Ascending aorta (tissue), 2 donors: ENCODE measurements at places on chromosomes 5 and 9. TPM values are rescaled to one million over a fixed set of nuclear protein-coding genes. Genes with fewer than 3 reads are reported as not detected.

ANKRD34B gene
- not detected for total RNA-seq

CDC26 gene
- total RNA-seq = 1.2 TPM

KCNN2 gene
- 10.0 TPM for total RNA-seq

GRIN3A gene
- not detected for total RNA-seq

PCDHB14 gene
- 10.6 TPM for total RNA-seq

CDH6 gene
- total RNA-seq = 6.5 TPM

PRSS3 gene
- not detected for total RNA-seq

ORM2 gene
- 0.64 TPM for total RNA-seq

PCDHGA8 gene
- 3.2 TPM for total RNA-seq

DNA sequence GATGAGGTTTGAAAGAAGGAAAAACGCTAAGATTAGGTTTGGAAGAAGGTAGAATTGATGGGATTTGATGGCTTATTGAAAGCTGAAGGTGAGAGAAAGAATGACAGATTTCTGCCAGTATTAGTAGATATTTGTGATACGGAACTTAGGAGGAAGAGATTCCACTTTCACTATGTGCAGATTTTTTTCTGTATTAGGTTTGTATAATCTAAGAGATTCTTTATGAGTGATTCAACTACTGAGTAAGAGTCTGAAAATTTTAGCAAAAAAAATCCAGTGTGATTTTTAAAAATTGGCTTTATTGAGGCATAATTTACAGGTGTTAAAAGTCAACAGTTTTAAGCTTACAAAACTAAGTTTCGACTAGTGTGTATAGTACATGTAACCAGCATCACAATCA is 54.1 kb downstream of the AP3S1 start:
- DNase-seq = no peak
- no peaks in the 10 kb centered on the region for H3K36me3 ChIP-seq
- no peak overlapping the region for H3K27ac ChIP-seq
- no peak overlapping the region for H3K4me3 ChIP-seq

DNA sequence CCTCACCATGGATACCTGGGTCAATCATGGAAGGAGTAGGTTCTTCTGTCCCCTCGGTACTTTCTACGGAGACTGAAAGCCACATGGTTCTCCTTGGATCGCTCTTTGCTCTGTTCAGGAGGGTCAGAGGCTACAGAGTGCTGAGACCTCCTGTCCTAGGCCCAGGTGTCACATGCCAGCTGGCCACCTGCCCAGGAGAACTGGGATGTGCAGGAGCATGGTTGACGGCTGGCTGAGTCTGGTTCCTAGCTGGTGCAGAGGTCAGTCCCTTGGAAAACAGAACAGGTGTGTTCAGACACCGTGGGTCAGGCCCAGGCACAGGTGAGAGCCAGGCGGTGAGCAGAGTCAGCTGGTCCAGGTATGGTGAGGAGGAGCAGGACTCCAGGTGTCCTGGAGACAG is 416.3 kb downstream of the IRX1 start:
- no peaks in the 10 kb centered on the region for H3K27me3 ChIP-seq
- H3K27ac ChIP-seq = no peak overlapping the region
- no peak for DNase-seq
- H3K4me1 ChIP-seq = no peaks in the 10 kb centered on the region
- no peak overlapping the region for H3K4me3 ChIP-seq
- no peaks in the 10 kb centered on the region for H3K36me3 ChIP-seq

GRCh38 chr9:126354887-126355770 is 28.5 kb downstream of the MVB12B start:
- H3K36me3 ChIP-seq = no peaks in the 10 kb centered on the region
- no peak overlapping the region for H3K27ac ChIP-seq
- no peak overlapping the region for H3K4me3 ChIP-seq
- H3K27me3 ChIP-seq = no peaks in the 10 kb centered on the region
- H3K4me1 ChIP-seq = no peaks in the 10 kb centered on the region

DNA sequence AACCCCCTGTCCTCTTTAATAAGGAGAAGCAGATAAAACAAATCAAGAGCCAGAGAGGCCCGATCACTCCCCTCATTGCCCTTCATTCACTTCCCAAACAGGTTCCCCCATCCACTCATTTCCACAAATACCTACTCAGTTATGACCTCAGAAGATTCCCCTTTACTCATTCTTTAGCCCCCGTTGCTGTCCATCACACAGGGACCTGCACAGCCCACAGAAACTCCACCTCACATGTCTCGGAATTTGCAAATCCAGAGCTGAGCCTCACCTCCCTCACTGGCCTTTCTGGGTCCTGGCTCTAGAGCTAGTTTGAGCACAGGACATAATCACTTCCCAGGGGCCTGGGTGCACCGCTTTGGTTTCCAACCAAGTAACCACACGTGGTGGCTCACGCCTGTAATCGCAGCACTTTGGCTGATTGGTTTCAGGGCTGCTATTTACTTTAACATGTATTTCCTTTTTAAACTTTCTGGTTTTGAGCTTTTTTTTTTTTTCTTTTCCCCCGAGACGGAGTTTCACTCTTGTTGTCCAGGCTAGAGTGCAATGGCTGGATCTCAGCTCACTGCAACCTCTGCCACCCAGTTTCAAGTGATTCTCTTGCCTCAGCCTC is 17.8 kb downstream of the ATP6V0E1 start:
- no peak overlapping the region for H3K27ac ChIP-seq
- DNase-seq = no peak
- H3K36me3 ChIP-seq = peaks cover 15% of the 10 kb centered on the region
- no peak overlapping the region for H3K4me3 ChIP-seq
- no peaks in the 10 kb centered on the region for H3K27me3 ChIP-seq
- H3K4me1 ChIP-seq = peaks cover 8% of the 10 kb centered on the region

- no peak overlapping the region for H3K27ac ChIP-seq
- no peaks in the 10 kb centered on the region for H3K4me1 ChIP-seq
- H3K4me3 ChIP-seq = no peak overlapping the region
- H3K36me3 ChIP-seq = no peaks in the 10 kb centered on the region
- DNase-seq = no peak
These were observed 207.3 kb downstream of the CD180 start for GRCh38 chr5:66989286-66989685.

GRCh38 chr9:61673664-61674381 is 484.0 kb downstream of the SPATA31A7 start:
- H3K27ac ChIP-seq = no peak overlapping the region
- no peak overlapping the region for H3K4me3 ChIP-seq
- no peaks in the 10 kb centered on the region for H3K4me1 ChIP-seq

DNA sequence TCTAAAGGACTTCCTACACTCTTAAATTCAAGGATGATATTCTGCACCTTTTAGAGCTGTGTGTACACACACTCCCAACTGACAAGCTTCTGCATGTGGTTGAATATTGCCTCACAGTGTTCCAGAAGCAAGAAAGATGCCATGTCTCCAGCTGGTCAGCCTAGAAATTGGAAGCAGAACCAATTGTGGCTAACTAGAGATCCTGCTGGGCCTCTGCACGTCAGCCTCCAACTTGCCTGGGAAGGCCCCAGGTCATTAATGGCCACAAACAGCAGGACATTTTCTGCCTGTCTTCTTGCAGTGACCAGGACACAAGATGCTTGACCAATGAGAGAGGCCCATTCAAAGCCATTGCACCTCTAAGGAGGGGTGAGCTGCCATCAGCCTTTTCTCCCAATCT is 571.9 kb upstream of the BRINP1 start:
- no peak overlapping the region for H3K27ac ChIP-seq
- H3K27me3 ChIP-seq = no peaks in the 10 kb centered on the region
- H3K4me3 ChIP-seq = no peak overlapping the region
- no peaks in the 10 kb centered on the region for H3K36me3 ChIP-seq

- no peaks in the 10 kb centered on the region for H3K36me3 ChIP-seq
- no peak for DNase-seq
- no peaks in the 10 kb centered on the region for H3K27me3 ChIP-seq
- H3K4me3 ChIP-seq = no peak overlapping the region
These were observed 90.5 kb downstream of the NRG2 start for GRCh38 chr5:139952574-139952973.

GRCh38 chr5:98524773-98525172 is 248.7 kb upstream of the RGMB start:
- H3K27ac ChIP-seq = no peak overlapping the region
- no peaks in the 10 kb centered on the region for H3K27me3 ChIP-seq

GRCh38 chr5:131814990-131815389 is 18.2 kb upstream of the FNIP1 start:
- no peaks in the 10 kb centered on the region for H3K36me3 ChIP-seq
- H3K4me3 ChIP-seq = no peak overlapping the region
- no peak overlapping the region for H3K27ac ChIP-seq
- no peak for DNase-seq
- H3K4me1 ChIP-seq = peaks cover 4% of the 10 kb centered on the region

DNA sequence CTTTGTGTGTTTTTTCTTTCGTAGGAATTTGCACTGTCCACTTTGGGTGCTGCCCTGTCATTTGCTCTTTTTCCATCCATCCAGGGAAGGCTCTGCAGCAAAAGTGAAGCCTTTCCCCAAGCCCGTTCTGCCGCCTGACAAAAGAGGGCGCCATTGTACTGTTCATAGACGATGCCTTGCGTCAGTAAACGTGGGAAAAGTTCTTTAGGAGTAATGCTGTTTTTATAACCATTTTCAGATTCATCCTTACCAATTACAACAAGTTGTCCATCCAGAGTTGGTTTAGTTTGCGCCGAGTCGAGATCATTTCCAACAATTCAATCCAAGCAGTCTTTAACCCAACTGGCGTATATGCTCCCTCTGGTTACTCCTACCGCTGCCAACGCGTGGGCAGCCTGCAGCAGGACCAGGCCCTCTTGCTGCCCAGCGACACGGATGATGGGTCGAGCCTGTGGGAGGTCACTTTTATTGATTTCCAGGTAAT is 34.3 kb upstream of the RPS23 start:
- H3K4me1 ChIP-seq = peaks cover 9% of the 10 kb centered on the region
- peak overlapping the region; percentile 61 for H3K27ac ChIP-seq
- peak overlapping the region; percentile 30 for H3K4me3 ChIP-seq
- H3K27me3 ChIP-seq = no peaks in the 10 kb centered on the region
- no peaks in the 10 kb centered on the region for H3K36me3 ChIP-seq
- DNase-seq = peak; percentile 87

GRCh38 chr5:35854248-35854647 is 2.4 kb upstream of the IL7R start:
- DNase-seq = no peak
- H3K27me3 ChIP-seq = no peaks in the 10 kb centered on the region
- H3K4me1 ChIP-seq = no peaks in the 10 kb centered on the region
- H3K4me3 ChIP-seq = no peak overlapping the region
- no peak overlapping the region for H3K27ac ChIP-seq
- no peaks in the 10 kb centered on the region for H3K36me3 ChIP-seq

DNA sequence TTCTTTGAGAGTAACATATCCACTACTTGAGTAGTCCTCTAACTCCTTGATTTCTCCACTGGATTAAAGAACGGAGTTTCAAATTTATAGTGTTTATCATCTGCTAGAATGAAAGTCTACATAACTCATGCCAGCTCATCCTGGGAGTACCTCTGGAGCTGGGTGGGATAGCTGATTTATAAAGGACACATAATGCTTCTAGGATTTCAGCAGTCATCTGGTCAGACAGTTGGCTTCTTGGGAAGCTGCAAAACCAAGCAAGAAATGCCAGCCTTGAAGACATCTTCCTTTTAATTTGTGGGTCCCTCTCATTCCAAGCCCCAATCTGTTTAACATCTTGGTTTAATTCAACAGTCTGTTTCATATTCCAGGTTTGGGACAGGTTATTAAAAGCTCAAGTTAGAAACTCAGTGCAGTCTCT is 3.2 kb downstream of the GALNT10 start:
- peaks cover 3% of the 10 kb centered on the region for H3K36me3 ChIP-seq
- no peak for DNase-seq
- no peak overlapping the region for H3K4me3 ChIP-seq
- peak overlapping the region; percentile 8 for H3K27ac ChIP-seq
- peaks cover 28% of the 10 kb centered on the region for H3K4me1 ChIP-seq

DNA sequence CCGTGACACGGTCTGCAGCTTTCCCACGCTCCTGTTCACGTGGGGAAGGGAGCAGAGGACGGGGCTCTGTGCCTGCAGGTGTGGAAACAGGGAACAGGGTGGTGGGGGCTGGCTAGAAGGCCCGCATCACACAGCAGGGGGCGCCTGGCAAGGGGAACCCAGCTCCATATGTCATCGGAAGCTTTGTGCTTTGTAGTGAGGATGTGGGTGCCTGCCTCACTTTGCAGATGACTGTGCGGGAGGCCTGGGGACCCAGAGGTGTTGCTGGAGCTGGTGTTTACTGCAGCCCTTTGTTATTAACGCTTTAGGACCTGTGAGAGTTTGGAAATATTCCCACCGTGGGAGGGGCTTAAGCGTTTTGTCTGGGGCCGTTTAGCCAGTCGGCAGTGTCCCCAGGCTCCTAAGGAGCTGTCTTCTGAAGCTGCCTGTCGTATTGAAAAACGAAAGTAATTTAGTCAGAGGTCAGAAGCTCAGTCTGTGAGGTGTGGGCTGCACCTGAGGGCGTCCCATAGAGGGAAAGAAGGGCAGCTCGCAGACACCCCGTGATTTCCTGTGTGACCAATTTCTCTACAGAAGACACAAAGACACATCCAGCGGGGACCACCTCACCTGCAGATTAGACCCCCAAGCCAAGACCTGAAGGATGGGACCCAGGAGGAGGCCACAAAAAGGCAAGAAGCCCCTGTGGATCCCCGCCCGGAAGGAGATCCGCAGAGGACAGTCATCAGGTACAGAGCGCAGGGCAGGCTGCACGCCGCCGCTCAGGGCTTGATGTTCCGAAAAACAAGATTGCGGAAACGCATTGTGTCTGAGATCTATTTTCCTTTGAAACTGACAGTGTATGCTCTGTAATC is 9.1 kb downstream of the MAN1B1 start:
- H3K36me3 ChIP-seq = peaks cover 36% of the 10 kb centered on the region
- H3K27me3 ChIP-seq = no peaks in the 10 kb centered on the region
- no peak overlapping the region for H3K27ac ChIP-seq
- no peaks in the 10 kb centered on the region for H3K4me1 ChIP-seq
- DNase-seq = no peak
- no peak overlapping the region for H3K4me3 ChIP-seq

DNA sequence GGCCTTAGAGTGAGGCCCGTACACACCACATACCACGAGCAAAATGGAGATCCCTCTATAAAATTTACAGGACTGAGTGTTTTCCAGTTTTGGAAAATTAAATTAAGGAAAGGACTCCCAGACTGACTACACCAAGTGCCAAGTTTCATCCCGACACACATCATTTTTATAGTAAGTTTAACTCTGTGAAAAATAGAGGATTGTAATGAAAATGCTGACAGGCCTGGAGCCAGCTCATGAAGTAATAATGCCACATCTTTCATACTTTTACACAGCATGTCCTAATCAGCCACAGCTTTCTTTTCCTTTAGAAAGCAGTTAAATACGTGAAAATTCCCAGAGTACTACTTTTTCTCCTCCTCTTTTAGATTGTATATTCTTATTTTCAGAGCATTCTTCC is 169.2 kb downstream of the SAXO1 start:
- H3K4me1 ChIP-seq = no peaks in the 10 kb centered on the region
- H3K27me3 ChIP-seq = no peaks in the 10 kb centered on the region
- H3K4me3 ChIP-seq = no peak overlapping the region
- no peak for DNase-seq
- no peaks in the 10 kb centered on the region for H3K36me3 ChIP-seq
- H3K27ac ChIP-seq = peak overlapping the region; percentile 71

- H3K4me3 ChIP-seq = no peak overlapping the region
- H3K36me3 ChIP-seq = no peaks in the 10 kb centered on the region
- H3K27me3 ChIP-seq = no peaks in the 10 kb centered on the region
- no peak overlapping the region for H3K27ac ChIP-seq
- no peak for DNase-seq
These were observed 69.8 kb upstream of the BASP1 start for GRCh38 chr5:17147617-17148016.

- H3K27ac ChIP-seq = no peak overlapping the region
- no peaks in the 10 kb centered on the region for H3K4me1 ChIP-seq
- no peaks in the 10 kb centered on the region for H3K36me3 ChIP-seq
- no peaks in the 10 kb centered on the region for H3K27me3 ChIP-seq
- no peak for DNase-seq
- no peak overlapping the region for H3K4me3 ChIP-seq
These were observed 624.4 kb downstream of the PSAT1 start for GRCh38 chr9:78921341-78921740.
